Activated CD4-positive, CD25-positive, alpha-beta regulatory T cell treated with anti-CD3 and anti-CD28 coated beads, Interleukin-2, amount 50 U/mL, for 16 hours (primary cell): ENCODE measurements at places on chromosomes 4 and X.
A peak's percentile ranks its signal among the peaks of the same experiment; 100 is the strongest.

DNA sequence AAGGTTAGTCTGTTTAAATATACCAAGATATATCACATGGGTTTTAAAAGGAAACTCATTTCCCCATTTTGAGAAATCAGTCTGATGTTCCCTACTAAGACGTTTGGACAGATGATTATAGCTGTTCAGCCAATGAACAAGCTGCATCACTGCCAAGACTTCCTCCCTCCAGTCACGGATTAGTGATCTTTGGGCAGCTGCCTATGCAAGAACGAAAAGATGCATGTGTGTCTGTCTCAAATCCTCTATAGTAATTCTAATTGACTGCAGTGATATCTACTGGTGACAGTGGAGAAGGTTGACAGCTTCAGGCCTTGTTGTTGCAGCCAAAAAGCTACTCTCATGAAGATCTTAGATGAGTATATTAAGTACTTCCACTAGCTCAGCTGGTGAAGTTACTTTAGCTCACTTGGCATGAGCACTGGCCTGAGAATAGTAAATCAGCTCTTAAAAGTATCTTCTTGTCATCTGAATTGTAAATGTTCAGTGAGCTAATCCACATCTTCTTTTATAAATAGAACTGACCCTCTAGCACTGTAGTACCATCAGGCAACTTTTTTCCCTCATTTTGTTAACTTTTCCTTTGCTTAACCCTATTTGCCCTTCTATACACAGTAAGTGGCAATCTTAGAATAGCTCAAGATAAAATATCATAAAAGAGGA lies 134.5 kb upstream of the PCDH10 start:
- no peak for DNase-seq

DNA sequence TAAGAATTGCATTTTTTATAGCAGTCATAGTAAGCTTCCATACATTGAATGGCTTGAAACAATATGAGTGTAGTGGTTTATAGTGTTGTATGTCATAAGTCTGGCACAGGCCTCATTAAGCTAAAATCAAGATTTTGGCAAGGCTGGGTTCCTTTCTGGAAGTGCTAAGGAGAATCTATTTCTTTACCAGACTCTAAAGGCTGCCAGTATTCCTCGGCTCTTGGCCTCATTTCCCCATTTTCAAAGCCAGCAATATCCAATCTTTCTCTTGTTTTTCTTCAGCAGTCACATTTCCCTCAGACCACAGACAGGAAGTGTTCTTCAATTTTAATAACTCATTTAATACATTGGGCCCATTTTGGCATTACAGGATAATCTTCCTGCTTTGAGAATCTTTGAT lies 1155.5 kb upstream of the PABPC4L start:
- DNase-seq, result no peak

DNA sequence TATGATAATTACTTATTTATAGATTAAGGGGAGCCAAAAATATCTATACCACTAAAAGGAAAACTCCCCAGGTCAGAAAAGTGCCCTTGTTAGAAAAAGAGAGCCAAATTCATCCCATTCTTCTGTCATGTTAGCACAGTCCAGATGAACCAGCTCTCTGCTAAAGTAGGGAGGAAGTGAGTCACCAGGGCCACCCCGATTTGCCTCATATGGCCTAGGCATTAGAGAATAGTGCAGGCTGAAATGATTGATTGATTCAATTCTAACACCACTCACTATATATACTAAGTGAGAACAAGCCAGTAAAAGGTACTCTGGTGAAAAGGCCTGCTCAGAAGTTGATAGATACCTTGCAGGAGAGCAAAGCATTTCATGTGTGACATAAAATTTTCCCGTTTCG lies 94.5 kb downstream of the SRPX start:
- DNase-seq, result no peak

DNA sequence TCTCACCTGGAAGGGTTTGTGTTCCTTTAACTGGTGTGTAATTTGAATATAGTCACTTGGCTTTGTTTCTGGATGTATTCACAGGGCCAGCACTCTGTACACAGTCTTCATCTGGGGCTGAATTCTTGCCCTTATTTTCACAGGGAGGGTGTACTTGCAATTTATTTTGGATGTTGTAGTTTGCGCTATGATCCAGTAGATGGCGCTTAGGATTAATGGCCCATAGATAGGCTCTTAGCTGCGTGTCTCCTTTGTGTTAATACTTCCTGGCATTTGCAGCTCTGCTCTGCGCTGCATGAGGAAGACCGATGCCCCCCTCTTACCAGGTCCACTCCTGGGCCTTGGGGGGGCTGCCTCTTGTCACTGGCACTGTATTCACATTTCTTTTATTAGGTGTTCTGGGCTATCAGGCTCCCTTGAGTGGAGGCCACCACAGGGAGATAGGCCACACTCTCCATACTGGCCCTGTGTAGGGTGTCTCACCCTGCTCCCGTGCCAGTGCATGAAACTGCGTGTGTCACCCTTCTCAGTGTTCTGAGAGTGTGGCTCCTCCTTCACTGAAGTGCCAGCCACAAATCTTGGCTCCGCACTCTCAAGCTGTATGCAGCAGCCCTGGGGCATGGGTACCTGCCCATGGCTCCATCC lies 562.2 kb downstream of the ZIC3 start:
- no peak for DNase-seq

GRCh38 chr4:90495936-90496335 lies 368.7 kb downstream of the CCSER1 start:
- DNase-seq, result no peak

DNA sequence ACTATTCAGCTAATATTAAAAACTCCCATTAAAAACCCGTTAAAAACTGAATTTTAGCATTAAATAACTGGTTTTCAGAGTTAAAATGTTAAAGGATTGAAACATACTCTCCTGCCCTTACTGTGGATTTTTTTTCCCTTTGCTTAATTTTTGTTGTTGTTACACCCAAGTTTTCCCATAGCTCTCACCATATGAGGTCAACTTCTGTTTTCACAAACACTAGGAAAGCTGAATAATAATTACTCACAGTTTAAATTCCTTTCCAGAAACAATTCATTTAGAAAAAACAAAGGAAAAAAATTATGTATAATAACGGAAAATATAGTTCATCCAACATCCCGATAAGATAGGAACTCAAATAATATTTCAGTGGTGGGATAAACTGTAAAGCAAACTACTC lies 129.0 kb downstream of the PPP3CA start:
- no peak for DNase-seq

GRCh38 chr4:66157594-66157993 lies 487.3 kb upstream of the EPHA5 start:
- no peak for DNase-seq

GRCh38 chr4:24965627-24966026 lies 52.8 kb upstream of the CCDC149 start:
- no peak for DNase-seq

GRCh38 chr4:175953960-175954521 lies 111.6 kb upstream of the WDR17 start:
- DNase-seq, result no peak

DNA sequence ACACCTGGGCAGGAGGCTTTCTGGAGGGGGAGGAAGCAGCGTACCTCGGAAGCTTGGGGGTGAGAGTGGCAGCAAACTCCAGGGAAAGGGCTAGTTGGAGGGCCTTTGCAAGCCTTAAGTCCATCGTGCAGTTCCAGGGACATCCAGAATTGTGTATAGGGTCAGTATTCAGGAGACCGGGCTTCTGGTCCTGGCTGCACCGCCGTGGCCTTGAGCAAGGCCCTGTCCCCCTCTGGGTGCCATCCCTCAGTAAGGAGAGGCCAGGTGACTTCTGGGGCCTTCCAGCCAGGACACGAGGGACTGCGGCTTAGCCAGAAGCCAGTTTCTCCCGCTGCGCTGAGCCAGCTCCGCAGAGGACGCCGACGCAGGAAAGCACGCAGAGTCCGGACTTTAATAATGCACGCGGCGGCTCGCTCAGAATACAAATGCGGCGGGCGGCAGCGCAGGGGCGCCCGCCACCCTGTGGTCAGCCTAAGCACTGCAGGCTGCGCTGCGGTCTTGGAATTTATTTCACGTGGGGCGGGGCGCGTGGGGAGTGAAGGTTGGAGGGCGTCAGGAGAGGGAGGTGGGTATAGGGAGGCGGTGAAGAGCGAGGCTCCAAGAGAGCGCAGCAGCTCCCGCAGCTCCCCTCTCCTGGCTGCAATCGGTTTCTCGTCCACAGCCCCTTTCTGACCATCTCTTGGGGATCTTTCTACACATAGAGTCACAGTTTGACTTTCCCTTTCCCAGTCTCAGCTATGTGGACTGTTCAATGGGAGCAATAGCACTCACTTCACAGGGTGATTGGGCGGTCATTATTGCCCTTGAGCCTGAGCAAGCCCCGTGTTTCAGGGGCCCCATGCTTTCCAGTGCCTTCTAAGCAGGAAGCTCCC lies 94.1 kb upstream of the GPR50 start:
- DNase-seq, result peak; percentile 31

DNA sequence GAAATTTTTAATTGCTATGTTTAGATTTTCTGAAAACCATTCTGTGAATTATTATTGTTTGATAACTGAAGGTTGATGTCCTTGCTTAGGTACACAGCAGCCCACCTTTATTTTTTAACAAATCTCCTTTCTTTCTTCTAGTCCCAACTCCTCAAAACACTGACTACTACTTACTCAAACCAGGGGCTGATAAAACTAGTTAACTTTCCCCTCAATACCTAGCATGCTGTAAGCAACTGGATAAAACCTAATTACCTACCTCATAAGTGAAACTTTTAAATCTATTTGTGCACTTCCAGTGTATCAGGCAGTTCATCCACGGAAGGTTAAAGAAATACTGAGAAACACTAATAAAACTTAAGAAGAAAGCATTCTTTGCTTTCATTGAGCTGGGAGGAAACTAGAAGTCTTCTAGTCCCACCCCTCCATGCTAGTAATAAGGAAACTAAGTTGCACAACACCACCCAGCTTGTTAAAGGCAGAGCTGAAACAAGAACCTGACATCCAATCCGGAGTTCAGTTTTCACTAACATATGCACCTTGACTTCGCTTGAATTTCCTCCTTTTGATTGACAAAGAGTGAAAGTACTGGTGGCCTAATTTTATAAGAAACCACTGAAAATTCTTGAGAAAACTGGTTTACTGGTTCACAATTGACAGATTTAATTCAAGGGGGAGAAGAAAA lies 180.2 kb upstream of the TET2 start:
- DNase-seq, result no peak

GRCh38 chrX:10457092-10457491 lies 163.3 kb downstream of the MID1 start:
- no peak for DNase-seq

DNA sequence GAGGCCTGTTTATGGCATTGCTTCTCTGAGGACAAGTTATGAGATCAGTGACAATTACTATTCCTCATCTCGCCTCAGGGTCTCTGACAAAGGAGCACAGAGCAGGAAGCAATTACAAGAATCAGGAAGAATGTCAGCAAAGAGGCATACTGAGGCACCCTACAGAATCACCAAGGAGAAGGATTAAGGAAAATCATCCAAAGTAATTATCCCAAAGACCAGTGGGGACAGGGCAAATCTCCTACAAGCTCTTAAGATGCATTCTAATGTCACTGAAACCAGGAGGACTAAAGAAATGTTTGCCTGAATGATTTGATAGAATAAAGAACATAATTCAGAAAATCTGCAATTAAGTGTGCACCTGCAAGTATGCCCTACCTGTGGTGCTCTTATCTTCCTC lies 206.2 kb downstream of the RCHY1 start:
- no peak for DNase-seq

GRCh38 chr4:140871368-140871767 lies 115.2 kb upstream of the TBC1D9 start:
- DNase-seq, result no peak

DNA sequence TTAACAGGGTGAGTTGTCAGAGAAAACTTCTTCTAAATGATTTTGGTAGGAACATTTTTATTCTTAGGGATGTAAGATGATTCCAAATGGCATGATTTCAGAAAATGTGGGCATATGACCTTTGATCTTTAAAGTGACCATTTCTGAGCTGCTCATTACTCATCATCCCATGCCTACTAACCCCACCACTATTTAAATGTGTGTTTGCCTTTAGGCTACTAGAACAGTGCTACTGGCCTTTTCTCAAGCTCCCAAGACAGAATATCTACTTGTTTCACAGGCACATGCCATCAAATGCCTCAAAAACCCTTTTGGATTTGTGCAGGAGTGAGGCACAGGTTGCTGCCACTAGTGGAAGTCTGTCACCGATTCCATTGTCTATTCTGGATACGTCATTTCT lies 428.2 kb downstream of the ADAM29 start:
- no peak for DNase-seq

- DNase-seq, result no peak
Observed at GRCh38 chr4:168522829-168523489, 26.1 kb downstream of the PALLD start.
